MG63 (cell line): ENCODE measurements at places on chromosomes 7 and 10. TPM values are rescaled to one million over a fixed set of nuclear protein-coding genes. Genes with fewer than 3 reads are reported as not detected.

CRHR2 gene
- not detected in 2 replicates for total RNA-seq

CLDN4 gene
- total RNA-seq, result not detected in 2 replicates

SAMD9 gene
- total RNA-seq, result 3.8 and 14.6 TPM in 2 replicates

LEP gene
- not detected in 2 replicates for total RNA-seq

FGFR2 gene
- 6.3 and 9.0 TPM in 2 replicates for total RNA-seq

DTX2 gene
- 1.2 and 8.0 TPM in 2 replicates for total RNA-seq

COBL gene
- total RNA-seq, result 0.03 TPM in 1 of 2 replicates, not detected in the other

CISD1 gene
- total RNA-seq, result 56.9 and 77.5 TPM in 2 replicates

ASZ1 gene
- not detected in 2 replicates for total RNA-seq

ANKRD61 gene
- not detected in 2 replicates for total RNA-seq

GNG11 gene
- total RNA-seq, result 6.3 and 7.1 TPM in 2 replicates
